ENCODE measurements at places on chromosomes 2 and 18. TPM values are rescaled to one million over a fixed set of nuclear protein-coding genes. Genes with fewer than 3 reads are reported as not detected.

DNA sequence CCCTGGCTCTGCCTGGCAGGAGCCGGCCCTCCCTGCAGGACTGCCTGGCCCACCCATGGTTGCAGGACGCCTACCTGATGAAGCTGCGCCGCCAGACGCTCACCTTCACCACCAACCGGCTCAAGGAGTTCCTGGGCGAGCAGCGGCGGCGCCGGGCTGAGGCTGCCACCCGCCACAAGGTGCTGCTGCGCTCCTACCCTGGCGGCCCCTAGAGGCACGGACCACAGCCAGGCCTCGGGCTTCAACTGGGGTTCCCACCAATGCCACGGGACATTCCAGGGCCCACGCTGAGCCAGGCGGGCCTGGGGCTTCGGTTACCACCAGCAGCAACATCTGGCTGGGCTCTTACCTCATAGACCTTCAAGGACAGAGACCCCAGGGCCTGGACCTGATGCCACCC lies 6.1 kb upstream of the GMPPA start:
- no peak overlapping the region for H3K4me3 ChIP-seq
- H3K27me3 ChIP-seq = peaks cover 42% of the 10 kb centered on the region
- no peaks in the 10 kb centered on the region for H3K36me3 ChIP-seq
- no peak for DNase-seq

- DNase-seq = no peak
- no peak overlapping the region for H3K4me3 ChIP-seq
- no peaks in the 10 kb centered on the region for H3K4me1 ChIP-seq
- no peaks in the 10 kb centered on the region for H3K27me3 ChIP-seq
- no peaks in the 10 kb centered on the region for H3K36me3 ChIP-seq
Observed at GRCh38 chr2:188452084-188452483, 160.4 kb downstream of the GULP1 start.

DNA sequence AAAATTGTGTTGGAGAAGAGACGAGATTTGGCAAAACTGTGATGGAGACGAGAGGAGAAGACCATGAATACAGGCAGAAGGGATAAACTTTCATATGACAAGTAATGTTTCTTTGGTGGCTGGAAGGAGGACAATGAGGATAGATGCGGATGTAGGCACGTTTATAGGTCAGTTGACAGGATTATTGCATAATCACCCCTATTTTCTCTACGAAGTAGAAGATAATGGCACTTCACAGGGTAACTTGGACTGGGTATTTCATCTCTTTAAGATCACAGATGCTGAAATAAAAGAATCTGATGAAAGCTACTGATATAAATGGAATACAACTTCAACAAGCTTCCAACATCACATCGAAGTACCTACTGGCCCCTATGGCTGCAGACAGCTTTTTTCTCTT lies 81.0 kb downstream of the PLEKHM3 start:
- no peak overlapping the region for H3K27ac ChIP-seq
- no peaks in the 10 kb centered on the region for H3K27me3 ChIP-seq
- peaks cover 13% of the 10 kb centered on the region for H3K36me3 ChIP-seq

DNA sequence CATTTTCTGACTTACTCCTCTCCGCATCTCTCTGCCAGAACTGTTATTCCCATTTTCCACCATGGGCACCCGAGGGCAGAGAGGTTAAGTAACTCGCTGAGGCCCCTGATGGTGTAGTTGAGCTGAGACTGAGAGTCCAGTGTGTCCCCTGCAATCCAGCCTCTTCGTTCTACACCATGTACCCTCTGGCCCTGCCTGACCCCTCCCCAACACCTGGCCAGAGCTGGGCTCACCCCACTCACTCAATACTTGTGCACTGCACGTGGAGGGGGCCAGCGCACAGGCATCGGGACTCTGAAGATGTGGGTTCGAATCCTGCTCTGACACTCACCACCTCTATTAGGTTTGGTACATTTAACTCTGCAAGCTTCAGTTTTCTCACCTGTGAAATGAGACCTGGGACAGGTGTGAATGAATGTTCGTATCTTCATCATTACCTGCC lies 24.3 kb upstream of the FOSL2 start:
- no peaks in the 10 kb centered on the region for H3K36me3 ChIP-seq
- H3K27ac ChIP-seq = no peak overlapping the region
- H3K4me3 ChIP-seq = no peak overlapping the region
- DNase-seq = no peak
- no peaks in the 10 kb centered on the region for H3K27me3 ChIP-seq
- peaks cover 42% of the 10 kb centered on the region for H3K4me1 ChIP-seq

DNA sequence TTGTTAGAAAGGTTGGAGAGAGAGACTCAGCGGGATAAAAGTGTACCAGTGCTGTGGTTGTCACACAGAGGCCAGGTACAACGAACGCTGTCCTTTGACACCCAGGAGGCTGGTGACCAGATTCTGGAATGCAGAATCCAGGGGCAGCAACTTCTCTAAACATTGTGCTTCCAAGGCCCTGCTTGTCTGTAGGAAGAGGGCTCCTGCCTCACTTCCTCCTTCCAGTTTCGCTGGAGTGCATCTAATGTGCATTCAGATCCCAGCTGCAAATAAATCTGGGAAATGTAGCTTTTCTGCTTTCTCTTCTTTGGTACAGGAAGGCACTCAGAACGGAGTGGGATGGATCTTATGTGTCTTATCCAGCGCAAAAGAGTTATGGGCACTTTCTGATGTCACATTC lies 171.8 kb upstream of the ATP5MC3 start:
- no peaks in the 10 kb centered on the region for H3K4me1 ChIP-seq
- H3K27ac ChIP-seq = no peak overlapping the region
- DNase-seq = no peak
- H3K36me3 ChIP-seq = no peaks in the 10 kb centered on the region

The AFF3 gene
- 0.59 TPM for total RNA-seq

The CROCC2 gene
- not detected for total RNA-seq

DNA sequence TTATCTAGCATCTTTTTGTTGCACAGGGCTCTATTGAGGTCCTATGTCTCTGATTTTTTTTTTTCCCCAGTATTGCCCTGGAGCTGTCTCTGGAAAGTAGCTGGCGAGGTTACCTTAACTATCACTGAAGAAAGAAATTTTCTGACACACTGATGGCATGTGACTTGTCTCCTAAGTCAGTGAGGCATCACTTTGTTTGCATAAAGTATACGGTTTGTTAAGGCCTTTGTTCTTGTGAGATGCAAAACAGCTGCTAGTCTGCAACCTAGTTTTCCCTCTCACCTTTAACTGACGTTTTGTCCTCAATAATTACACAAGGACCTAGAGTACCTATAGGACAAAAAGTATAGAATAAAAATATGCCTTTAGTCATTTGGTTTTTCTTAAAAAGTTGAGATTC lies 41.8 kb downstream of the UBXN4 start:
- no peak overlapping the region for H3K4me3 ChIP-seq
- DNase-seq = no peak
- H3K36me3 ChIP-seq = peaks cover 50% of the 10 kb centered on the region
- no peak overlapping the region for H3K27ac ChIP-seq
- no peaks in the 10 kb centered on the region for H3K4me1 ChIP-seq

The SPR gene
- total RNA-seq = 8.5 TPM

DNA sequence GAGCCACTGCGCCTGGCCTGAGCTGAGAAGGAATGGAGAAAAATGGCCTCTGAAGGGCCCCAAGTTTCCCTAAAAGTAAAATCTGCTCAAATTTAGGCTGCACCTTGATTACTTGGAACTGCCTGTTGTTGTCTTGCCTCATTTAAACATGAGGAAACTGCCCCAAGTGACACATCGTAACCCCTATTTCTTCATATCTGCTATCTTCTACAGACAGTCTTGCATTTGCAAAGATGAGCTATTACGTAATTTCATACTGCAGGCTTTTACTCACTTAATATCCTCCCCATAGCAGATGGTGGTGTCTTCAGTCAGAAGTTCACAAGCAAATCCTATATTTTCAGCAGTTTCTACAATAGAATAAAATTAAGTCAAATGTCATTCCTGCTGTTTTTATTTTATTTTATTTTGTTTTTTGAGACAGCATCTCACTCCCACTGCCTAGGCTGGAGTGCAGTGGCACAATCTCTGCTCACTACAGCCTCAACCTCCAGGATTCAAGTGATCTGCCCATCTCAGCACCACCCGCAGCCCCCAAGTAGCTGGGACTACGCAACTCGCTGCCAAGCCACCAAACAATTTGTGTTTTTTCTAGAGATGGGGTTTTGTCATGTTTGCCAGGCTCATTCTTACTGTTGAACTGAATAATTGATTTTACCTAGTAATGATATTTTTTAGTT lies 45.3 kb upstream of the NARS1 start:
- no peaks in the 10 kb centered on the region for H3K27me3 ChIP-seq
- DNase-seq = no peak
- no peak overlapping the region for H3K4me3 ChIP-seq
- no peak overlapping the region for H3K27ac ChIP-seq
- peaks cover 4% of the 10 kb centered on the region for H3K36me3 ChIP-seq

DNA sequence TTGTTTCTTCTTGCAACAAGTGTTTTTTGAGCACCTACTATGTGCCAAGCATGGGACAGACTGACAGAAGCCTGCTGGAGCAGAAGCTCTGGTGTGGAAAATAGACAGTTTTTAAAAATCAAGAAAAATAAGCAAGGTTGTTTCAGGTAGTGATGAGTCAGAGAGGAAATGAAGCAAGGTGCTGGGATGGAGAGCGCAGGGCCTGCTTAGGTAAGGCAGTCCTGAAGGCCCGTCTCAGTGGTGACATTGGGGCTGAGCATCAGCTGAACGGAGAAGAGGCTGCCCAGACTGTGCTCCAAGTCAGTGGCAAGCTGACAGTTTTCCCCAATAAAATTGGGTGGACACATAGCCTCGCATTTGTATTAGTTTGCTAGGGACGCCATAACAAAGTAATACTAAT lies 263.6 kb downstream of the SS18 start:
- H3K4me3 ChIP-seq = no peak overlapping the region
- no peaks in the 10 kb centered on the region for H3K4me1 ChIP-seq
- no peaks in the 10 kb centered on the region for H3K36me3 ChIP-seq
- no peak for DNase-seq

DNA sequence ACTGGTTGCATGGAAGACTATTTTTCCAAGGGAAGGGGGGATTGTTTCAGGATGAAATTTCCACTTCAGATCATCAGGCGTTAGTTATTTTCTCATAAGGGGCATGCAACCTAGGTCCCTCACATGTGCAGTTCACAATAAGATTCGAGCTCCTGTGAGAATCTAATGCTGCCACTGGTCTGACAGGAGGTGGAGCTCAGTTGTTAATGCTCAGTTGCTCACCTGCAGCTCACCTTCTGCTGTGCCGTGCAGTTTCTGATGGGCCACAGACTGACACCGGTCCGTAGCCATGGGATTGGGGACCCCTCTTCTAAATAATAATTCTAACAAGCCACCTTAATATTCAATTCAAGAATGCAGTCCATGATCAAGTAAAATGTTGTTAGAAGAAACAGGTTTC lies 34.9 kb downstream of the PLCL1 start:
- DNase-seq = no peak
- no peak overlapping the region for H3K27ac ChIP-seq
- peaks cover 46% of the 10 kb centered on the region for H3K4me1 ChIP-seq
- no peaks in the 10 kb centered on the region for H3K27me3 ChIP-seq
- no peak overlapping the region for H3K4me3 ChIP-seq
- no peaks in the 10 kb centered on the region for H3K36me3 ChIP-seq

DNA sequence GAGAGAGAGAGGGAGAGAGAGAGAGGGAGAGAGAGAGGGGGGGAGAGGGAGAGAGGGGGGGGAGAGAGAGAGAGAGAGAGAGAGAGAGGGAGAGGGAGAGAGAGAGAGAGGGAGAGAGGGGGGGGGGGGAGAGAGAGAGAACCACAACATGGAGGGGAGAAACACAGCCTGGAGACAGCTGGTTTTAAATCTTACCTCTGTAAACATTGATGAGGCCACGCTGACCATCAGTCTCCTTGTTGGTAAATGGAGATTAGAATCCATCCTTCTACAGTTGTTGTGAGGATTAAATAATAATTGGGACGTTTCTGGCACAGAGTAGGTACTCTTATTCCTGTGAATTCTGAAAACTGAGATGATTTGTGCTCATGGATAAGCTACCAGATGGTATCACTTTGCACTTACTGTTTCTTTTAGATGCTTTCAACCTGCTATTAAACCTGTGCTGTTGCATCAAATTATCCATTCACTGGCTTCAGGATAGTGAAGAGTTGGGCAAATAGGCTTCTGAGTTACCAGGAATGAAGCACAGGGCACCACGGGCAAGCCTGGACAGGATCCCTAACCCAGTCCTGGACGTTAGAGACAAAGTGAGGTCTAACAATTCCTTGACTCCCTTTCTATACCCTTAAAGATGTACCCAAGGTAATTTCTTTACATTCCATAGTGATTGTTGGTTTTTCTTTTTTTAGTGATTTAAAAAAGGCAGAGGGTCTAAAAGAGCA lies 318.1 kb downstream of the ZNF521 start:
- H3K27me3 ChIP-seq = no peaks in the 10 kb centered on the region
- DNase-seq = no peak
- H3K4me1 ChIP-seq = no peaks in the 10 kb centered on the region
- H3K27ac ChIP-seq = no peak overlapping the region
- H3K36me3 ChIP-seq = no peaks in the 10 kb centered on the region
- no peak overlapping the region for H3K4me3 ChIP-seq
